ENCODE measurements at places on chromosomes 1 and 21.

DNA sequence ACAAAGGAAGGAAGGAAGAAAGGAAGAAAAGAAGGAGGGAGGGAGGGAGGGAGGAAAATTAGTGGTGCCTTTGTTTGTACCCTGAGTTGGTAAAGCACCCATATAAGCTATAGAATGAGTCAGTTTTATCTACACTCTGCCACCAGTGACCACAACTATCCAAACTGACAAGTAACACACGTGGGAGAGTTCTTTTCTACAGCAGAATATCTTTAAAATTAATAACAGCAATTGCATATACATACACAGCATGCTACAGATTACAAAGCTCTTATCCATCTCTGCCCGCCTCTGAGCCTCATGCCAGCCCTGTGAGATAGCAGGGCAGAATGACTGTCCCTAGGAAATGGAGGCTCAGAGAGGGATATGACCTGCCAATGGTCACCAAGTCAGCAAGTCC lies 20.3 kb downstream of the CDCP2 start:
- no peak for DNase-seq

DNA sequence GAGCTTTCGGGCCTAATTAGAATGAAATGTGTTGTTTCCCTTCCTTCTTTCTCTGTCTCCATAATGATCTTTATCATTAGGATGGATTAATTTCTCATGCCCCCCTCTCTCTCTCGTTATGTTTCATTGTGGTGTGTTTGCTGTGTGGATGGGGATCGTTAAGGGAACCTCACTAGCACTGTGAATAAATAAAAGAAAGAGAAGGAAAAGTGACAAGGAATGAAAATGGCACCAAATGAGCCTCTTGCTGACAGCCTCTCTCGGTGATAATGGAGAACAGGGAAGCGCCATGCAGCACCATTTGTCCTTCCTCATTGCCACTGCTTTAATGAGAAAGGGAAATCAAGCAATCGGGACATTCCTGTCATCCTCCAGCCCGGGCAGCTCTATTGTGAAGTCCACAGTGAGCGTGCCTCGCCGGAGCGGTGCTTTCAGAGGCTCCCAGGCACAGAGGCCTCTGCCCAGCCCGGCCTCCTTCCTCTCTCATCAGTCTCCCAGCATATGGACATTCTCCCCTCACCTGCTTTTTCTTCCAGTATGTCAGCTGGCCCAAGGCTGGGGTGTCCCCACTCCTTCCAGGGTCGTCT lies 265.7 kb upstream of the TMEM51 start:
- DNase-seq, result no peak

- DNase-seq, result no peak
These were observed 61.1 kb downstream of the SDC3 start for GRCh38 chr1:30847358-30847972.

GRCh38 chr1:40944326-40944725 lies 35.2 kb upstream of the CTPS1 start:
- no peak for DNase-seq

GRCh38 chr1:155170806-155171205 lies 2.3 kb downstream of the KRTCAP2 start:
- DNase-seq, result no peak

GRCh38 chr1:119655154-119655553 lies 7.1 kb upstream of the ZNF697 start:
- no peak for DNase-seq

- no peak for DNase-seq
These were observed 163.5 kb downstream of the TOMM20 start for GRCh38 chr1:234965111-234965510.

GRCh38 chr1:48227165-48228013 lies 4.9 kb downstream of the SLC5A9 start:
- DNase-seq, result no peak

DNA sequence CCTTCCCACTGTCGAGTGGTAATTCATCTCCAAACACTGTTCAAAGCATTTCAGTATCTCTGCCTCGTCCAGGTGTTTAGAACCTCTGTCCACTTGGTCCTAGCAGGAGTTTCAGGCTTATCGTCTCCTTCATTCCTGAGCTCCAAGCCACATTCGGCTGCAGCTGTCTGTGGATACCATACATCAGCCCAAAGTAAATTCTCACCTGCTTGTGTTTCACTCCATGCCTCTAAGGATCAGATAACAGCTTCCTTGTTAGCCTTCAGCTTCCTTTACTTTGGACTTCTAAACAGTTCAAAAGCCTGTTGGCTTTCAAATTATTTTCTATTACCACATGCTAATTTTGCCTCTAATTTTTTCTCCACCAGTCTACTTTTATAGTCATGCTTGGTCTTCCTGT lies 219.0 kb upstream of the L1TD1 start:
- no peak for DNase-seq

DNA sequence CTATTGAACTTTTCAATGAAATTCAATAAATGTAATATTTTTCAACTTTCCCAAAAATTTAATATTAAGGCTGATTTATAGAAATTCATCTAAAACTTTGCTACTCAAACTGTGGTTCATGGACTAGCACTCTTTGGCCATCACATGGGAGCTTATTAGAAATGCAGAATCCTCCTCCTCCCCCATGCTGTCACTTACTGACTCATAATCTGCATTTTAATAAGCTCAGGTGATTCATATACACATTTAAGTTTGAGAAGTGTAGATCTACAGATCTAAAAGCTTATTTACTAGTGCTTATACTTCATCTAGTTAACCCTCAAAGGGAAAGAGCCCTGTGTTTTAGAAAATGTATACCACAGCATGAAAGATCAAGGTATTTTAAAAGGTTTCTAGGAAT lies 84.3 kb downstream of the HS2ST1 start:
- DNase-seq, result no peak

- DNase-seq, result no peak
These were observed 21.0 kb downstream of the NKAIN1 start for GRCh38 chr1:31218705-31219104.

DNA sequence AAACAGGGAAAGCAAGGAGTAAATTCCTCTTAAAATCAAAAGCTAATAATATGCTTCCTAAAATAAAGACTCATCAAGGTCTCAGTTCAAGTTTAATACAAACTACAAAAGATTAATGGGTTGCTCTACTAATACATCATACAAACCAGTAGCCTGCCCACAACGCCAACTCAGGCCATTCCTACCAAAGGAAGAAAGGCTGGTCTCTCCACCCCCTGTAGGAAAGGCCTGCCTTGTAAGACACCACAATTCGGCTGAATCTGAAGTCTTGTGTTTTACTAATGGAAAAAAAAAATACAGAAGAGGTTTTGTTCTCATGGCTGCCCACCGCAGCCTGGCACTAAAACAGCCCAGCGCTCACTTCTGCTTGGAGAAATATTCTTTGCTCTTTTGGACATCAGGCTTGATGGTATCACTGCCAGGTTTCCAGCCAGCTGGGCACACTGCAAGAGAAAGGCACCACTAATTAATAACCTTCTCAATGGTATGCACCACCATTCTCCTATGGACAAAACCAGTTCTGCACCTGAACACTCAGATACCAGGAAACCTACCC lies 10.6 kb downstream of the PRDX1 start:
- no peak for DNase-seq

GRCh38 chr1:184455786-184456185 lies 69.0 kb downstream of the C1orf21 start:
- DNase-seq, result no peak

- DNase-seq, result no peak
These were observed 352.5 kb downstream of the ADGRL2 start for GRCh38 chr1:82153272-82153629.

- DNase-seq, result no peak
These were observed 10.5 kb upstream of the UCK2 start for GRCh38 chr1:165816826-165817497.

DNA sequence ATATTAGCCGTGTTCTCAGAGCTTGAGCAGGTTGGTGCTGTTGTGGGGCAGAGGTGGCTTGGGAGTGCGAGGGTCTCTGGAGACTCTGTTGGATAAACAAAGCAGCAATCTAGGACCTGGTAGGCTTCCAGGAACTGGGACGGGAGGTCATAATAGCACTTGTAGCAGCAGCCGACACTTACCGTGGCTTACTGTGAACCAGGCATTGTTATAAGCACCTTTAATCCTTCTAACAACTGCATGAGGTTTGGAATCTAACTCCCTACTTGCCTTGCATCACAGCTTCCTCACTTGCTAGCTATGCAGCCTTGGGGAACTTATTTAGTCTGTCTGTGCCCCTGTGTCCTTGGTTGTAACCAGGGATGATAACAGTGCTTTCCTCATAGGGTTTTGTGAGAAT lies 94.9 kb downstream of the NAV1 start:
- DNase-seq, result no peak

GRCh38 chr1:62875676-62876075 lies 91.7 kb downstream of the ATG4C start:
- DNase-seq, result no peak

- DNase-seq, result no peak
These were observed 55.4 kb downstream of the TMCO4 start for GRCh38 chr1:19744335-19744743.

- no peak for DNase-seq
These were observed 23.8 kb downstream of the CEP350 start for GRCh38 chr1:179978199-179979079.

DNA sequence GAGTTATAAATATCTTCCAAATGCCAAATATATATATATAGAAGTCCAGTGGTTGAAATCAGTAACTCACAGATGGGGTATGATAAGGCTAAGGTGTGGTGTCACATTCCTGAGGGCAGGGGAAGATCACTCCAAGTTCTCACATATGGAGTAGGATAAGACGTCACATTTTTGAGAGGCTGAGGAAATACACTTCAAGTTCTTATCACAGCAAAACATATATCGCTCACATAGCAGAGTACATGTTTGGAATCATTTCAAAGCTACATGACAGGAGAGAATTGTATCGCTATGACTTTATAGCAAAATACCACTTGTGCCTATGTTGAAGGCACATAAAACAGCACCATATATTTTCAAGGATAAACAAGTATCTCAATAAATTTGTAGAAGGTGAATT lies 55.1 kb downstream of the RBM11 start:
- no peak for DNase-seq

DNA sequence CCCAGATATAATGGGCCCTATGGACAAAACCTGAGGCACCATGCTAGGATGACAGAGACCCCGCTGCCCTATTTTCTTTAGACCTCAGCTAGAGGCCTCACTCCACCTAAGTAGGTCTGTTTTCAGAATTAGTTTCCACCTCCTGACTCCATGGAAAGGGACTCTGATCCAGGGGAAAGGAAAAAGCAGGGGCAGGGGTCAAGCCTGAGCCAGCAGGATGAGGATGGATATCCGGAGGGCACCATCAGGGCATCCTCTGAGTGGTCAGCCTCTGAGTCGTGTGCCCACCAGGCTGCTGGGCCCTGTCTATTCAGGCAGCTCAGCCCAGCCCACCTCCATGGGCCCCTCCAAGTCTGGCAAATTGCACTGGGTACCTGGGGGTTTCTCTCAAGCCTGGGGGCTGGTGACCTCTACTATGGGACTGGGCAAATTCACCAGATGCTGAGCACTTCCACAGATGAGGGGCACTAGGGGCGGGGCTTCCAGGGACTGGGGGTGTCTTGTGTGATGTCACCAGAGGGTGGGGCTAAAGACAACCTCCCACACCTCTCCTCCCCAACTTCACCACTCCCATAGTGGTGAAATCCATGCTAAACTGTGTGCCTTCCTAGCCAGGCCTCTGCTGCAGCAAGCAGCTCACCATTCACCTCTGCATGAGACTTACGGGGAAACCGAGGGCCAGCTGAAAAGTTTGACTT lies 5.5 kb downstream of the PAQR7 start:
- no peak for DNase-seq

GRCh38 chr1:39061951-39062350 lies 35.8 kb downstream of the NDUFS5 start:
- no peak for DNase-seq

- DNase-seq, result peak; percentile 73
These were observed 175.4 kb downstream of the IGSF21 start for GRCh38 chr1:18282851-18283600.

GRCh38 chr1:112320058-112320457 lies 76.0 kb upstream of the CTTNBP2NL start:
- DNase-seq, result no peak

DNA sequence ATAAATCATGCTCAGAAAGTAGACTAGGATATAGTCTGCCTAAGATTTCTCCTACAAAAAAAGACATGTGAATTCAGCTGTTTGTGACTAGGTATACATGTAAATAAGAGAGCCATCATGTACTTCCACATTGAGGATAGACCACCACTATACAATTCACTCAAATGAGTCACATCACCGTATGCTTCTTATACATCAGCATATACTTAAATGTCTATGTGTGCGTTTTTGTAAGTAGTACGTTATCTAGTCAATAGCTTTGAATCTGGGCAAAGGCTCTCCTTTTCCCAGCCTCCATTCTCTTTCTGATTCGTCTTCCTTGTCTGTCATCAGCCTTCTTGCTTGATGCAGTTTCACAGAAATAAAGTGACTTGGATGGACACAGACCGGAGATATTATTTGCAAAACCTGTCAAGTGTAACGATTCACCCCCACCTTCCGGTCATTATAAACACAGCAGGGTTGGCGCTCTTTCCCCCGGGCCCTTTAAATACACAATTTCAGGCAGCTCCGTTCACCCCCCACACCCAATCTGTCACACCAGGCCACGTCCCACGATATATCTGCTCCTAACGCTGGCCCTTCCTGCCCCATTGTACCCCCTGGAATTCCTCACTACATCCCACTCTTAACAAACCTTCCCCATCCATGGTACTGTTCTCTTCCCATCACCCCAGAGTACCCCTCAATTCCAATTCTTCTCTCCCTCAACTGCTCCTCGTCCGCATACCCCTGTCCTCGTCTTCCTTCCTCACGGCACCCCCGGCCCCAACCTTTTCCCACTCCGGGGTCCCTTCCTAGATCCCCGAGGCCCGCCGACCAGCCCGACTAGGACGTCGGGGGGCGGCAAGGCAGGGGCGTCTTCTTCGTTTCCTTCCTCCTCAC lies 636 bp downstream of the VAMP4 start:
- peak; percentile 4 for DNase-seq

DNA sequence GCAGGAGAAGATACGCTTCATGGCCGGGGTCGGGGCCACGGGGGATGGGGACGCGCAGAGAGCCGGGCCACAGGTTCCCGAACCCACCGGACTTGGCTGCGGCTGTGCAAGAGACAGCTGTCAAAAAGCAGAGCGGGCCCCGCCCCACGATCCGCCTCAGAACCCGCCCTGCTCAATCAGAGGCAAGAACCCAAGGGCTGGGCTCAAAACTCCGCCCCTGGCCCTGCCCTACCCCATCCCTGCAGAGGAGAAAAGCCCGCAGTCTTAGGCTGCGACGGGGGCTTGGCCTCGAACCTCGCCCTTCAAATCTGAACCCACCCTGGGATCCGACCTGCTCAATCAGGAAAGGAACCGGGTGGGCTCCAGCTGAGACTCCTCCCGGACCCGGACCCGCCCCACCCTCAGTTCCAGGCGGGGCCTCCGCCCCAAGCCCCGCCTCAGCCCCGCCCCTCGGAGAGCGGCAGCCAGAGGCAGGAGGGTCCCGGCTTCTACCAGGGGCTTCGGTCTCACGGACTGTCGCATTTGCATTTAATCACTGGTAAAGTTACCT lies at the start of gene ANKRD35:
ANKRD35 (minus strand) TSS at position 129 of the 550 bp plus-strand sequence; CDS start at position 21, 108 bp downstream.
- peak; percentile 53 for DNase-seq

- DNase-seq, result no peak
These were observed 254.3 kb downstream of the PTPRC start for GRCh38 chr1:198893141-198893540.

GRCh38 chr1:204902671-204903070 lies 32.0 kb downstream of the NFASC start:
- DNase-seq, result peak; percentile 78

GRCh38 chr1:14946684-14947238 lies 206.8 kb upstream of the TMEM51 start:
- DNase-seq, result no peak

GRCh38 chr1:234756066-234756774 lies 146.2 kb upstream of the IRF2BP2 start:
- DNase-seq, result no peak

GRCh38 chr1:162681122-162681436 lies 48.8 kb downstream of the DDR2 start:
- DNase-seq, result no peak
